Neural progenitor cell (in vitro differentiated cells): ENCODE measurements at places on chromosomes 12 and 14. TPM values are rescaled to one million over a fixed set of nuclear protein-coding genes. Genes with fewer than 3 reads are reported as not detected.
A peak's percentile ranks its signal among the peaks of the same experiment; 100 is the strongest.

- no peak for DNase-seq
Measured at GRCh38 chr12:1457901-1458300, 136.5 kb downstream of the FBXL14 start.

GRCh38 chr12:116698116-116698515 lies 39.8 kb downstream of the SPRING1 start:
- DNase-seq: no peak

- peak; percentile 26 for DNase-seq
Measured at GRCh38 chr12:8689681-8690080, 8.1 kb upstream of the RIMKLB start.

Gene OXA1L
- total RNA-seq: 101 and 116 TPM in 2 replicates

Gene RASAL1
- total RNA-seq: 0.50 and 1.4 TPM in 2 replicates
